ENCODE measurements at places on chromosomes 3 and 15.
A peak's percentile ranks its signal among the peaks of the same experiment; 100 is the strongest.

GRCh38 chr3:177337541-177338331, 140.5 kb upstream of the TBL1XR1 start:
- peak; percentile 55 for DNase-seq

DNA sequence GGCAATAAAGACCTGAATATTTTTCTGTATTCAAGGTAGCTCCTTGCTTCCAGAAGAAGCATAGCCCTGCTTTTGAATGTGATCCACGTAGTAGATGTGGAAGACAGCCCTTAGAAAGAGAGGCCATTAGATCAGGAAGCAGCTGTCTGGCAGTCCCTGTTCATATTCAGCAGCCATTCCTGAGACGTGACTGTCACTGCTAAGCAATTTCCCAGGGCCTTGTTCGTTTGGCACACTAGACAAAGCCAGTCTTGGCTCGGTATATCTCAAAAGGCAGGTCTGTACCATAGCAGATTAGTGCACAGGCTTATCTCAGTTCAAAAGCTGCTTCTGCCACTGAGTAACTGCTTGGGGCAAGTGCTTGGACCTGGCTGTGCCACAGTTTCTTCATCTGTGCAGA, 287.8 kb upstream of the MCTP2 start:
- no peak for DNase-seq

GRCh38 chr3:131033480-131034080, 6.9 kb downstream of the NEK11 start:
- peak; percentile 42 for DNase-seq

- no peak for DNase-seq
Observed at GRCh38 chr3:192920411-192920810, 2.8 kb upstream of the MB21D2 start.

DNA sequence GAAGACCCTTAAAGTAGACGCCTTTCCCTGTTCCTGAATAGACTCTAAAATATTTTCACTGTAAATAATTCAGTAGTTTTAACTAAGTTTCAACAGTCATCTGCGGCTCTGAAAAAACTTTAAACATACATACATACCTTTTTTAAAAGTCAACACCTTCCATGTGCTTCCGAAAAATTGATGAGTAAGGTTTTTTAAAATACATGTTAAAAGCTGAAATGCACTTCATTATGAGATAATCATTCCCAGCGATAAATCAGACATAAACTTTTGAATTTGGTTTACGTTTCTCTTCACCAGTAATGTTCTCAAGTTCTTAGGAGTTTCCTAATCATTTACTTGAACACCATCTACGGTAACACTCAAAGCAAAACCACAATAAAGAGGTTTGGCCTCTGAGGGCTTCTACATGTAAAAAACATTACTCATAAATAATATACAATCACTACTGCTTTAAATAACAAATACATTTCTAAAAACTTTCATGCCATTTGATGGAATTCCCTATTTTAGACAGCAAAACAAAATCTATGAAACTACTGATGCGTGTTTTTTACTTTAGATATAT, 403.5 kb downstream of the SHQ1 start:
- no peak for DNase-seq

DNA sequence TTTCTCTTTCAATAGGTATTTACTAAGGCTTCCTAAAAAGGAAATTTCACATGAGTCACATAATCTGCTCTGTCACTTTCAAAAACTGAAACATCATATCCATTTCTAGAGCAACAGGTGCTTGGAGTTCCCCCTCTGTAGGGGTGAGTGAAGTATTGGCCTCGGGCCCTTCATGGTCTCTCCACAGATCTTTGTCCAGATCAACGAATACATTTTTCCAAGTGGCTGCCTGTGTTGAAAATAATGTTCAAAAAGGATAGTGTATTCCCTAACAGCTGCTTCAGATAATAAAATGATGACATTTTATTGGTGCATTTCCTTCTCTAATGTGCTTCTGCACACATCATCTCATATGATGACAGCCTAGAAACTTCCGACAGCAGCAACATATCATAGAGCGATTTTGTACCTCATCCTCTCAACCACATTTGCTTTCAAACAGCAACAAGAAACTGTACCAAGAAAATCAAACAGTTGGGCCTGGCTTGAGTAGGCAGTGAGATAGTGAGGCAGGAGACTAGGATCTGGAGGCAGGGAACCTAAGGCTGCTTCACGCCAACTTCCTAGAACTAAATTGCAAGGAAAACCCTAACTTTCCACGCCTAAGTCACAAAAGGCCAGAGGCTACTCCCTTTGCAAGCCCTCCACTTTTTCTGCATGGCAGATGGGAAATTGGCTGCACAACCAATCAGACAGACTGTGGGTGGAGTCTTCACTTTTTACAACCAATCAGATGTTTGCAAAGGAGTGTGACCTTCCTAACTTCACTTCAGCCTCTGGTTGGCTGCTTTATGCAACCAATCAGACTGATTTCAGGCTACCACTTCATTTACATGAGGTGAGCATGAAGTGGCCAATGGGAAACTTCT, 340.2 kb downstream of the LRRC3B start:
- DNase-seq = no peak

DNA sequence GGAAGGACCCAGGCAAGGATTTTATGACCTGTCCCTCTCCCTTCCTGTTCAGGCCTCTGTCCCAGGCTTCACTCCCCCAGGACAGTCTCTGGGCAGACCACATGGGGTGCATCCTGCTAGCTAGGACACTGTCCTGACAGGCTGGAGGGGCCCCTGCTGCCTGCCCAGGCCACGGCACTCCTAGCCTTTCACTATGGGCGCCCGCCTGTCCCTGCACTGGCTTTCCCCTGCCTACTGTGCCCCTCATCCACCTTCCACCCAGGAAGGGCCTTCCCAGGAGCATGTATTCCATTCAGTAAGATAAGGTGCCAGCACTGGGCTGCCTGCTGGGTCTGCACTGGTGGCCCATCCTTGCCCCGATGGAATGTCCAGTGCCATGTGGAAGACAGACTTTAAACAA, 145.3 kb downstream of the DNAJB8 start:
- no peak for DNase-seq

DNA sequence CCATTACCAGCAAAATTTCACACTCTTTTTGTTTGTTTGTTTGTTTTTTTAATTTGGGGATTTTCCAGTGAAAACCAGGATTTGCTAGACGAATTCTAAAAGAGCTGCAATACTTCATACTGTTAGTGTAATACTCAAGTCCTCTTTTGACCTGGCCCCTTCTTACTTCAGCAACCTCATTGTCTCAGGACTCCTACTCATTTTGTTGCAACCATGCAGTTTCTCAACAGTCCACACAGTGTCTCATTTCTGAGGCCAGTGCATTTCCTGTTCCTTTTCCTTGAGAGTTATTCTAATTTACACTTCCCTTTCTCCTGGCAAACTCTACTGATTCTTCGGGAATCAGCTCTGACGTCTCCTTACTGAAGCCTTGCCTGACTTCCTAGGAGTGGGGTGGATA, 35.6 kb downstream of the NSUN3 start:
- DNase-seq = no peak

DNA sequence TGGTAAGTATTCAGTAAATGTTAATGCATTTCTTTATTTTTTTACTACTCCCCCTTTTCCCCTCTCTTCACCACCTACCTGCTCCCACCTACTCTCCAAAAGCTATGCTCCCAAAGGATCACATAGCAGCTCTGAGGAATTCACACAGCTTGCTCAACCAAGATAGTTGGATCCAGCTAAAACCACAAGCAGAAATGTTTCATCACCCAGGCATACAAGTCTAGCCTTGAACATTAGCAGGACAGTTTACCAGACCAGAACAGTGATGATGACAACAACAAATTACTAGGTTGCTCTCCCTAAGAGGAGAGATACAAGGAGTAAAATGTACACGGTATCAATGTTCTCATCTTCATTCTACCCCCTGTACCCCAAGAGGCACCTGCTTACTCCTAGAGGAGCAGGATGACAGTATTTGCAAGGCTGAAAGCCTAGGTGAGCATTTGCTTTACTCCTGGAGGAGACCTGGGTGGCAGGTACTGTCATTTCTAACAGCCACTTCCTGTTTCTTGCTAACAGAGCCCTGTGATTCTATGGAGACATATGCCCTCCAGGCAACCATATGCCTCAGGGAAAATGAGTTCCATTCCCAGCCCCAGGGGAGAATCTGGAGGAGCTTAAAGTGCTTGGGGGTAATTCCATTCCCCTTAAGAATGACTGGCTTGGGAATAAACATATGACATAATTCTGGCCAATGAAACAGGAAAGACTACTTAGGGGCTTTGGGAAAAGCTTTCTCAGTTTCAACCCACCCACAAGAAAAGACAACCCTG, 237.5 kb downstream of the NTRK3 start:
- DNase-seq = no peak

GRCh38 chr15:95363646-95364045, 966.9 kb upstream of the NR2F2 start:
- DNase-seq = no peak

GRCh38 chr15:74396146-74396438, 28.6 kb upstream of the CYP11A1 start:
- DNase-seq = no peak

- DNase-seq = no peak
Observed at GRCh38 chr15:75213768-75214221, 12.1 kb downstream of the C15orf39 start.

DNA sequence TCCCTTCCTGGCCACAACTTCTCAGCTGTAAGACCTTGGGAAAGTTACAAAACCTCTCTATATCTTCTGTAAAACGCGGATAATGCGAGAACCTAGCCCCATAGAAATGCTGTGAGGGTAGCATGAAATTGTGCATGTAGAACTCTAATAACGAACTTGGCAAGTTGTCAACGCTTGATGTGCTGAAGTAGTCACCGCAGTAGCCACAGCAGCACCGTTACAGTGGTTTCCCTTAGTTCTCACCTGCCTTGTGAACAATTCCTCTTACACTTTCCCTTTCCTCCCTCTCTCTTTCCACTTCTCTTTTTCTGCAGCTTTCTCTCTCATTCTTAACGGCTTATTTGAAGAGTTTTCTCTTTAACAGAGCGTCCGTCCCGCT, 447 bp upstream of the SHQ1 start:
- no peak for DNase-seq

DNA sequence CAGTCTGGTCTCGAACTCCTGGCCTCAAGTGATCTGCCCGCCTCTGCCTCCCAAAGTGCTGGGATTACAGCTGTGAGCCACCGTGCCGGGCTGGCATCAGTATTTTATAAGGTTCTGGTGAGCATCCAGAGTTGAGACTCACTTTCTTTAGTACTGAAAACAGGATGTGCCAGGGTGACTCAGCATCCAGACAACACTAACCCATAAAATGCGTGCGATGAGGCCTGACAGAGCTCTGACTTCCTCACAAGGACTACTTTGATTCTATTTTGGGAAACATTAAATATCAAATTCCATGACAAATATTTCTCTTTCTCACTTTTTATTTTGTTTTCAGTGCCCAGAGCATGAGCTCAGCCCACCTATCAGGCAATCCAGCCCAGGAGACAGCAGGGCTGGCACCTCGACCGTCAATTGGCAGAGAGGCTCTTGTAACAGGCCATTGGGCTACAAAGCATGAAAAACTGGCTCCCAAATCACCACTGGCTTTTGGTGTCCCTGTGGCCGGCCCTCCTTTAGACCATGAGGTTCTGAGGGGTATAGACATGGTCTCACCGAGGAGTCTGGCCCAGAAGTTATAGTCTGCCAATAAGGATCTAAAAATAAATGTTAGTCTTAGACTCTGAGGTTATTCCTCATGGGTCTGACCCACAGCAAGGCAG, 75.0 kb downstream of the FEM1B start:
- peak; percentile 29 for DNase-seq

DNA sequence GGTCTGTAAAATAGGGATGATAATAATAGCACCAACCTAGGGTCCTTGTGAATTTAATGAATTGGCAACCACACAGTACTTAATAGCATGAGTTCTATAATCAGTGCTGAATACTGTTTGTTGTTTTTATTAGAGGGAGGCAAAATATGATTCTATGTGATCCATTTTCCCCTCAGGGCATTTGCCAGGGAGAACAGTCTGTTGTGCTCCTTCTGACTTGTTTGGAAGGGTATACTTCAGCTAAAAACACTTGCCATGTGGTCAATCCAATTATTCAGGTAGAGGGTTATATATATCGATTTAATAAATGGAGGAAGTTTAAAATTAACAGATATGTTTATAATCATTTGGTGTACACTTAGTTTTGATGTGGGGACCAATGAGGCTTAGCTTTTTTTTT, 305.3 kb downstream of the CHST2 start:
- no peak for DNase-seq

- DNase-seq = no peak
Observed at GRCh38 chr3:101690972-101691371, 4.5 kb upstream of the RPL24 start.

- no peak for DNase-seq
Observed at GRCh38 chr15:97168704-97169475, 791.6 kb upstream of the ARRDC4 start.

GRCh38 chr3:104635872-104636580, 730.7 kb upstream of the ALCAM start:
- no peak for DNase-seq

GRCh38 chr3:154943981-154944380, 136.1 kb upstream of the MME start:
- no peak for DNase-seq

GRCh38 chr3:73389117-73389813, 235.5 kb downstream of the PDZRN3 start:
- DNase-seq = no peak

DNA sequence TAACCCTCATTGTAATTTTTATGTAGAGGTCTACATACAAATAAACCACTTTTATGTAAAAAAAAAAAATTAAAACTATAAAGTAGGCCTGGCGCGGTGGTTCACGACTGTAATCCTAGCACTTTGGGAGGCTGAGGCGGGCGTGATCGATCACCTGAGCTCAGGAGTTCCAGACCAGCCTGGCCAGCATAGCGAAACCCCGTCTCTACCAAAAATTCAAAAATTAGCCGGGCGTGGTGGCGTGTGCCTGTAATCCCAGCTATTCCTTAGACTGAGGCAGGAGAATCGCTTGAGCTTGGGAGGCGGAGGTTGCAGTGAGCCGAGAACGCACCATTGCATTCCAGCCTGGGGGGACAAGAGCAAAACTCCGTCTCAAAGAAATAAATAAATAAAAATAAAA, 766 bp upstream of the SLC12A6 start:
- DNase-seq = no peak

DNA sequence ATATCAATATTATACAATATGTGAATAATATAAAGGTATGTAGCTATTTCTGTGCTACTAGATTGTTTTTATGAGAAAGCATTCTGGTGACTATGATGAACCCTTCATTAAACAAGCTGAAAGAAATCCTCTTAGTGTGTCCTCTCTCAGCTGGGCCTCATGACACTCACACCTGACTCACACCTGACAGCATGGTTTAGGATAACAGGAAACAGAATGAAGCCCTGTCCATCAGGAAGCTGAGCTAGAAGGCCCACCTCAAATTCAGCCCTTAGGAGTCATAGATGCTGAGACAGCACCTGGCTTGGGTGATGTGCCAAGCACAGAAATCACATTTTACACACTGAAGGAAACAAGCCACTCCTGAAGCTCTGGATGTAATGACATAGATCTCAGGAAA, 30.8 kb downstream of the CHCHD4 start:
- no peak for DNase-seq

- DNase-seq = no peak
Observed at GRCh38 chr3:102521246-102521645, 86.4 kb downstream of the ZPLD1 start.

- no peak for DNase-seq
Observed at GRCh38 chr3:120324190-120324589, 25.0 kb downstream of the LRRC58 start.

- no peak for DNase-seq
Observed at GRCh38 chr3:188671971-188672370, 499.8 kb upstream of the TPRG1 start.

- no peak for DNase-seq
Observed at GRCh38 chr3:182618085-182618732, 175.1 kb upstream of the ATP11B start.
